ENCODE measurements at places on chromosomes 4 and X.

DNA sequence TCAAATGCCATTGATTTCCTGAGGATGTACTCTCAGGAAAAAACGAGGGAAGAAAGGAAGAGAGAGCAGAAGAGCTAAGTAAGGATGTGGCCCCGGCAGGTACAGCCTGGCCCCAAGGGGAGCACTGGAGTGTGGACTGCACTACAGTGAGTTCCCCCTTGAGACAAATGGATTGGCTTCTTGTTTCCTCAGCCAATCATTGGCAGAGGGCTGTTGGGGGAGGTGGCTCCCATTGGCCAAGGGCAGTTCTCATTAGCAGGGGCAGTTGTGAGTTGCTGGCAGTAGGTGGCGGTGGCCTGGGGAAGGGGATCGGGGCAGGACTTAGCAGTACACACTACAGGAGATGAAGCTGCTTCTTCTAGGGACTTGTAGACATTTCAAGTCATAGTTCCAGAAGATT lies 24.1 kb upstream of the OCIAD2 start:
- no peak for DNase-seq

DNA sequence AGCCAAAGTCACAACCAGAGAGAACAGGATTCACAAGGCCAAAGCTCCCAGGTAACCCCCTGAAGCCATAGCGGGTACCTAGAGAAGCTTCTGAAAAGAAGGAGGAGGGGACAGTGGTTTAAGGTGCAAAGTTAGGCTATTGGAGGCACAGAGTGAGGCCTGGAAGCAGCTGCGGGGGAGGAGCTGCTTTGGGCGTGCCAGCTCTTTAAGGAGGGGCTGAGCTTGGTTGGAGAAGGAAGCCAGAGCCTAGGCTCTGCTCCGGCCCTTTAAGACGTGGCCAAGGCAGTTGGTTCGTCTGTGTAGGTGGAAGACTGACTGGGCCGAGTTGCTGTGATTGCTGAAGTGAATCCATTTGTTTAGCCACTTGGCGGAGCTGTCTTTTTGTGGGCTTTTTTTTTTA lies 1.5 kb downstream of the KLF8 start:
- DNase-seq, result peak; percentile 80

GRCh38 chr4:110156442-110156841 lies 42.0 kb downstream of the ELOVL6 start:
- DNase-seq, result no peak

GRCh38 chrX:14051416-14051815 lies 21.7 kb upstream of the GEMIN8 start:
- peak; percentile 14 for DNase-seq

- DNase-seq, result peak; percentile 35
These were observed 85.2 kb upstream of the STS start for GRCh38 chrX:7062276-7062675.

GRCh38 chr4:150127757-150128156 lies 49.5 kb downstream of the DCLK2 start:
- DNase-seq, result peak; percentile 63

DNA sequence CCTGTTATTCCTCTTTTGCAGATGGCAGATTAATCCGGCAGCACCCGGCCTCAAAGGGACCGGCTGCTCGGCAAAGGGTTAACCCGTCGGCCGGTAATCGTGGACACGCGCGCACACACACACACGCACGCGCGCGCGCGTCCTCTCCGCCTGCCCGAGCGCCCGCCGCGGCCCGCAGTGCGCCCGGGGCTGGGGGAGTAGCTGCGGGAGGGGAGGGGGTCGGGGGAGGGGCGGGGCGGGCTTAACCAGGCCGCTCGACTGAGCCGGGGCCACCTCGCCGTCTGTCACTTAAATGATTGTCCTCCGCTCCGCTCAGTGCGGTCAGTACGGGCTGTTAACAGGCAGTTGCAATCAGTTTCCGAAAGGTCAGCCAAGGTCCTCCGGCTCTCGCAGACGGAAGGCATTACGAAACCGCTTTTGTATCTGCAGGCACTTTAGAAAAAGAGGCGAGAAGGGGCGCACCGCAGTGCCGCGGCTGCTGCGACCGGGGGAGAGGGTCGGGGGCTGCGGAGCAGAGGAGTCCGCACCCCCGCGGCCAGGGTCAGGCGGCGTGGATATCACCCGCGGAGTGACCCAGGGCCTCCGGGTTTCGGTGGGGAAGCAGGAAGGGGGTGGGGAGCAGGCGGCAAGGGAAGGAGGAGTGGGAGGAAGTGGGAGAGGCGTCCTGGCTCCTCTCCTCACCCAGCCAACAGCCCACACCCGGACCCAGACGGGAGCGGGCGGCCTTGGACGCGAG lies 57.3 kb upstream of the BCOR start:
- DNase-seq, result peak; percentile 52

- no peak for DNase-seq
These were observed 863 bp upstream of the RAB33A start for GRCh38 chrX:130170752-130171445.

- DNase-seq, result peak; percentile 53
These were observed 531.8 kb downstream of the GLUD2 start for GRCh38 chrX:121579016-121579760.

DNA sequence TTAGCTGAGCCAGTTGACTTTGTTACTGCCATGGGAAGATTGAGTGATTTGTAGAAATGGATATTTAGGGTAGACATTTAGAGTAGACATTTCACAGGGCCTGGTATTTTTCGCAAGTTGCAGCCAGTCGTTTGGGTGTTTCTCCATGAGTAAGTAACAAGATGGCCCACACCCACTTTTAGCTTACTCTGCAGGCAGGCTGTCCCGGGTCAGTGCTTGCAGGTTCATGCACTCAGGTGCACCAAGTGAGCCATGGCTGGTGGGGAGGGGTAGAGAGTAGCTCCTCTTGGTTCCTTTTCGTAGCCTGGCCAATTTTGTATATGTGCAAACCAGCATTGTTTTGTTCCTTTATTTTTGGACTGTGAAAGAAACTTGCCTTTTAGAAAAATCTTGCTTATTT lies 145.6 kb downstream of the POLA1 start:
- DNase-seq, result no peak

GRCh38 chrX:131067846-131068745 lies 9.9 kb downstream of the ARHGAP36 start:
- DNase-seq, result no peak

DNA sequence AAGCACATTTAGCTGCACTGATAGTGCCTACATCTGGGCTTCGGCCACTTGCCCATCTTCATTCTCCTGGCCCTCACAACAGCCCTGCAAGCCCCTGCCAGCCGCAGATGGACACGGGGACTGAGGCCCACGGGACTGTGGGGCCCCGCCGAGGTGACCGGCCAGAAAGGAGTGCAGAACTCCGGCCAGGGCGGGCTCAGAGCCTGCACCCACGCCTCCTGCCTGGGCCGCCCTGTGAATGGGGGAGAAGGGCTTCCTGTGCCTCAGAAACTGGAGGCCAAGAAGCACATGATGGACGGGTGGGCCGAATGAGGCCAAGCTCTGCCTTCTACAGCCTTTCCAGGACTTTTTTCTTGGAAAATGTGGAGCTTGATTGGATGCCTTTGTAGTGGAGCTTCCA lies 35.7 kb upstream of the HGFAC start:
- no peak for DNase-seq

GRCh38 chrX:120790118-120790517 lies 85.5 kb downstream of the CT47B1 start:
- DNase-seq, result peak; percentile 83

DNA sequence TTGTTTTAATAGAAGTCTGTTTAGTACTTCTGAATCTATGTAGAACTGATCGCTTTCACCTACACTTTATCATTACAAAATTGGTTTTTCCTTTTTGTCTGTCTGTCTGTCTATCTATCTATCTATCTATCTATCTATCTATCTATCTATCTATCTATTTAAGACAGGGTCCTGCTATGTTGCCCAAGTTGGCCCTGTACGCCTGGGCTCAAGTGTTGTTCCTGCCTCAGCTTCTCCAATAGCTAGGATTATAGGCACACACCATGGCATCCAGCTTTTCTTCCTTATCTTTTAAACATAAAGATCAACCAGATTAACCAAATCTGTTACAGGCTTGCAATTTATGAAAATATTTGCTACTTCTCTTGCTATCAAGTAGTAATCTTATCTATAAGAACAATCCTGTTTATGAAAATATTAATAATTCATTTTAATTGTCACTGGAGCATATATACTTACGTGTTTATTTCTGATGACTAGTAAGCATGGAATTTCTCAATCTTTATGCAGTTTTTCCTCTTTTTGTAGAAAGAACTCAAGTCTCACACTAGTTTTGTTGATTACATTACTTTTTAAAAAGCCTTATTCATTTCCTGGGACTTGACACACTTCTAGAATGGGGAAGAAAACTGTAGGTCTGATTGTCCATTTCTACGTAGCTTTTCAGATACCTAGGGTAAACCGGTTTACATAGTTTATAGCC lies 24.5 kb downstream of the KIAA0232 start:
- DNase-seq, result peak; percentile 16

GRCh38 chr4:154422152-154422551 lies 69.4 kb downstream of the DCHS2 start:
- peak; percentile 11 for DNase-seq

DNA sequence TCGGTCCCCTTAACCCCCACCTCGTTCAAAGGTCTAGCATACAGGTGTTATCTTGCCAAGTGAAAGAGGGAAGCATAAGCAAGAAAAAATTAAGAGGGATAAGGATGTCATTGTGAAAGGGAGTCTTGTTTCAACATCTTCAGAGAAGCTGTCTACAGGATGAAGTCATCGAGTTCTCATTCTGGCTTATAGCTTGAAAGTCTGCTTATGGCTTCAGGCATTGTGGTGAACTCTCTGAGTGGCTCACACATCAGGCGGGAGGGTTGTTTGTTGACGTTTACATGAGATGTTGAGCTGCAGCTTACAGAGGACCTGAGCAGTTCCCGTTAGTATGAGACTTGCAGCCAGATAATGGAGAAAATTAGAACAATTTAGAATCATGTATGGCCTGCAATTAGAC lies 16.6 kb downstream of the MAGEA9B start:
- DNase-seq, result peak; percentile 41

DNA sequence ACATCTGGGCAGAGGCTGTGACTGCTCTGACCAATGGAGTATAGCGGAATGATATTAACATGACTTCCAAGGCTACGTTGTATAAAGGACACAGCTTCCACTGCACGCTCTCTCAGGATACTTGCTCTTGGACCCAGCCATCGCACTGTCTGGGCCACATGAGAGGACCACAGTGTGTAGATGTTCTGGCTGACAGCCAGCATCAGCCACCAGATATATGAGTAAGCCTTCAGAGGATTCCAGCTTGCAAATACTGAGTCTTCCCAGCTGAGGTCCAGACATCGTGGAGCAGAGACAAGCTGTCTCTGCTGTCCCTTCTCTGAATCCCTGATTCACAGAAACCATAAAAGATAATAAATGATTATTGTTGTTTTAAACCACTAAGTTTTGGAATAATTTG lies 146.8 kb upstream of the USP9X start:
- peak; percentile 21 for DNase-seq

DNA sequence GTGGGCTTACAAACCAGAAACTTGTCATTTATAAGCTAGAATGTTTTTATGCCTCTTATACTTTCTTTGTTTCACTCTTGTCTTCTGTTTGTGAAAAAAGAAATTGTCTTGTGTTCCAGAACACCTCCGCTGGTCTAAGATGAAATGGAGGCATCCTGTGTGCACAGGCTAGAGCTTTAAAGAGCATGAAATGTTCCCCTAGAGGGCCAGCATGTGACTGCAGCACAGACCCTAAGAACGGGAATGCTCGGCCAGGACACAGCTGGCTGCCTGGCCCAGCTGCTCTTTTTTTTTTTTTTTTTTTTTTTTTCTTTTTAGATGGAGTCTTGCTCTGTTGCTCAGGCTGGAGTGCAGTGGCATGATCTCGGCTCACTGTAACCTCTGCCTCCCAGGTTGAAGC lies 33.6 kb downstream of the SETD7 start:
- no peak for DNase-seq

DNA sequence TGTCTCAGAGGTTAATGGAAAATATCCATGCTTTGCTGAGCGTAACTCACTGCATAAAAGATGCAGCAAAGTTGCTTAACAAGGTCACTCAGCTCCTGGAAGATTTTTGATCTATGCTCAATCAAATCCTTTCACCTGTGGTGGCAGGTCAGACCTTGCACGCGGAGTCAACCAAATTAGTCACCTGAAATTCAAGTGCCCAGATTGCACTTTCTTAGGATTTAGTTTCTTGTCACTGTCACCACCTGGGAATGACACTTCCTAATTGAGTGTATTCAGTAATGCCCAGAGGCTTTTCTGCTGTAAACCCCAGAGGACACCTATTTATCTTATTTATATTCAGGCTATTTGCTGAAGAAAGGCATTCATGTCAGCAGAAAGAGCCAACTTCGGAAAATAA lies 215.8 kb upstream of the SMIM31 start:
- no peak for DNase-seq

DNA sequence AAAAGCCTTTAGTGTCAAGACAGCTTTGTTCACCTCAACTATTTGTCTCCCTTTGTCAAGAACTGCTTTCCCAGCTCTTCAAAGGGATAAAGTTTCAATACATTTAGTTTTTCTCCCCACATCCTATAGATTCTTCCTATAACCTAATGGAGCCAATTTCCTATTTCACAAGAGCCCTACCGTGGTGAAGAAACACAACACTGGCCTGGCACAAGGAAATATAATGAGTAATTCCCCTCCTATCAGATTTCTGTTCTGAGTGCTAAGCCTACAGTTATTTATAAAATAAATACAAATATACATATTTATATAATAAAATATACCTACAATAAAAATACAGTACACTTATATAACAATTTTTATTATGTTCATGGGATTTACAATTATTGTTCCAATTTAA lies 89.9 kb downstream of the SHISA3 start:
- no peak for DNase-seq

DNA sequence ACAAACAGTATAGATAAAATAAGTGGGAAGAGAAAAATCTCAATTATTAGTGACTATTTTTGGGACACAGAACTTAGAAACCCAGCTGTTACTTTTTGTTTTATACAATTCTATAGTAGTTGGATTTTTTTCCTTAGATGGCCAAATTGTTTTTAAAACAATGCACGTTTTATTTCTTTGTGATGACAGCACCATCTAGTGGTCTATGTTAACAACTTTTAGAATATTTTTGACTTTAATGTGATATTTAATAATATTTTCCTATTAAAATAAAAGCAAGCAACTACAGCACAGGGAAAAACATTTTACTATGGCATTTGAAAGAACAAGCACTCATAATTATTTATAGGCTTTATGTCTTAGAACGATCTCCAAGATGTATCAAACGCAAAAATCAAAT lies 5.6 kb upstream of the SMIM31 start:
- peak; percentile 42 for DNase-seq

DNA sequence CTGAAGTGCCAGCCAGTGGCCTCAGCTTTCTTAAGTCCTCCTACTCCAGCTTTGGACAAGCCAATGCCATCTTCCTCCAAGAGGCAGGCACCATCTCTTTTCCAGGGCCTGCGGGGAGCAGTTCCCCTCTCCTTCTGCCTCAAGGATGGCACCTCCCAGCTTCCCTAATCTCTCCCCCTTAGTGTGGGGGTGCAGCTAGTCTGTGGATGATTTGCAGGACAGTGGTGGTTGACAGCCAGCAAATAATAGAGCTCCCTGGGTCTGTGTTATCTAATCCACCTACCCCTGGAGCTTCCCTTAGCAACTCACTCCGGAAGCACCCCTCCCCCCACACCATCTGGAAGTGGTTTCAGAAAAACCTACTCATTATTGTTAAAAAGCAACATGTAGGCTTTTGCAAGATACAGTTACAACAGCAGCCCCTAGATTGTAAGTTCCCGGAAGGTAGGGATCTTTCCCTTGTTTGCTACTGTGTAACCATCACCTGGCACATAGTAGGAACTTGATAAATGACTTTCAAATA lies 247.1 kb downstream of the BCOR start:
- DNase-seq, result peak; percentile 62

Measured in fibroblast of mammary gland (primary cell).